Thyroid gland (tissue), 4 donors: ENCODE measurements at places on chromosomes 5 and 9. TPM values are rescaled to one million over a fixed set of nuclear protein-coding genes. Genes with fewer than 3 reads are reported as not detected.

- H3K4me1 ChIP-seq: peaks cover 16% of the 10 kb centered on the region
- no peaks in the 10 kb centered on the region for H3K27me3 ChIP-seq
- DNase-seq: peak; percentile 60
- H3K27ac ChIP-seq: no peak overlapping the region
- no peaks in the 10 kb centered on the region for H3K36me3 ChIP-seq
- no peak overlapping the region for H3K4me3 ChIP-seq
Observed at GRCh38 chr5:97044052-97044451, 98.4 kb downstream of the LIX1 start.

- H3K4me3 ChIP-seq: no peak overlapping the region
- H3K27me3 ChIP-seq: no peaks in the 10 kb centered on the region
- no peak overlapping the region for H3K27ac ChIP-seq
- no peak for DNase-seq
- H3K36me3 ChIP-seq: no peaks in the 10 kb centered on the region
Observed at GRCh38 chr9:112180387-112180881, 5.3 kb upstream of the SUSD1 start.

GRCh38 chr9:101465326-101465915 is 29.8 kb upstream of the ALDOB start:
- H3K27me3 ChIP-seq: no peaks in the 10 kb centered on the region
- no peaks in the 10 kb centered on the region for H3K36me3 ChIP-seq
- no peaks in the 10 kb centered on the region for H3K4me1 ChIP-seq
- DNase-seq: peak; percentile 8
- no peak overlapping the region for H3K4me3 ChIP-seq
- H3K27ac ChIP-seq: no peak overlapping the region

DNA sequence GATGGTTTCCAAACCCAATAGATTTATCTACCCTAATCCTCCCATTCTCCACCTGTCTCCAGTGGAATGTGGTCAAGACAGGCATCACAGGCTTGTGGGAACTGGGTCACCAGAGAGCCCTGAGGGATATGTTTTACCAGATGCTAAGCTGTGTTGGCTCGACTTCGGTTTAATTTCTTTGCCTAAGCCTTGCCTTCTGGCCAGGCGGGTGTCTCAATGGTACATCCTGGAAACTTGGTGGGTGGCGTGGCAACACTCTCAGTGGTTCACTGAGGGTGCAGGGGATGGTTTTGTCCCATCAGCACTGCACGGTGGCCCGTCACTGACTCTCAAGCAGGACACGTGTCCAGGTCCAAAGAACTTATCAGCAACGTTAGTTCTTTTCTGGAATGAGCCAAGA is 192.2 kb downstream of the TENT4A start:
- H3K4me3 ChIP-seq: no peak overlapping the region
- no peaks in the 10 kb centered on the region for H3K4me1 ChIP-seq
- no peaks in the 10 kb centered on the region for H3K27me3 ChIP-seq
- no peak for DNase-seq

DNA sequence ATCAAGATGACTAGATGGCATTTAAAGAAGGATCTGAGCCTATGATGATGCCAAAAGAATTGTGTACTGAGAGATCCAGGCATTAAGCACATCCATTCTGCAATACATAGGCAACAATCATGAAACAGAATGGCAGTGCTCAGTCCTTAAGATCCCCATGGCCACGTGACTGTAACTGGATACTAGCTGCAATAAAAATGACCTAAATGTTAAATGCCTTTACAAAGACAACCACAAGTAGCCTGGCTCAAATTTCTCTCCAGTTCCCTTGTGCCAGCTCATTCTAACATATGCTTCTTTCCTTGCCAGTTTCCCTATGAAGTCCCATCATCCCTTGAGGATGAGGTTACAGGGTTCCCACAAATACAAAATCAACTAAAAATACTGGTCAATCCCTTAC is 148.3 kb upstream of the GHR start:
- H3K36me3 ChIP-seq: no peaks in the 10 kb centered on the region
- no peak overlapping the region for H3K27ac ChIP-seq
- no peak for DNase-seq
- H3K27me3 ChIP-seq: no peaks in the 10 kb centered on the region
- no peak overlapping the region for H3K4me3 ChIP-seq

- H3K4me1 ChIP-seq: no peaks in the 10 kb centered on the region
- no peak overlapping the region for H3K4me3 ChIP-seq
- H3K27ac ChIP-seq: no peak overlapping the region
Observed at GRCh38 chr9:86909388-86909787, 37.9 kb downstream of the GAS1 start.

GRCh38 chr9:127680226-127680625 is 26.6 kb upstream of the CFAP157 start:
- H3K36me3 ChIP-seq: peaks cover 36% of the 10 kb centered on the region
- H3K4me1 ChIP-seq: peaks cover 12% of the 10 kb centered on the region
- no peaks in the 10 kb centered on the region for H3K27me3 ChIP-seq

DNA sequence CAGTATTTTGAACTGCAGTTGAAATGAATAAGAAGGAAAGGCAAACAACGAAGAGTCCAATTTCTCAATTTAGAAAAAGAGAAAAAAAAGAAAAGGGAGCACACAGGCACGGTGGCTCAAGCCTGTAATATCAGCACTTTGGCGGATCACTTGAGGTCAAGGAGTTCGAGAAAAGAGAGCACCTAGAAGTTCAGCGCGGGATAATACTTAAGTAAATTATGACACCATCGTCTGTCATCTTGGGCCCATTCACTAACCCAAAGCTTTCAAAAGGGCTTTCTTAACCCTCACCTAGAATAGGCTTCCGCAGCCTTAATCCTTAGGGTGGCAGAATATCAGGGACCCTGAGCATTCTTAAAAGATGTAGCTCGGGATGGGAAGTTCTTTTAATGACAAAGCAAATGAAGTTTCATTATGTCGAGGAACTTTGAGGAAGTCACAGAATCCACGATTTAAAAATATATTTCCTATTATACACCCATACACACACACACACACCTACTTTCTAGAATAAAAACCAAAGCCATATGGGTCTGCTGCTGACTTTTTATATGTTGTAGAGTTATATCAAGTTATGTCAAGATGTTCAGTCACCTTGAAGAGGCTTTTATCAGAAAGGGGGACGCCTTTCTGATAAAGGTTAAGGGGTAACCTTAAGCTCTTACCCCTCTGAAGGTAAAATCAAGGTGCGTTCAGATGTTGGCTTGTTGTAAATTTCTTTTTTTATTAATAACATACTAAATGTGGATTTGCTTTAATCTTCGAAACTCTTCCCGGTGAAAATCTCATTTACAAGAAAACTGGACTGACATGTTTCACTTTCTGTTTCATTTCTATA is 602 bp upstream of the CD274 start:
- no peak for DNase-seq
- peak overlapping the region; percentile 52 for H3K4me3 ChIP-seq
- H3K4me1 ChIP-seq: peaks cover 6% of the 10 kb centered on the region
- no peaks in the 10 kb centered on the region for H3K36me3 ChIP-seq
- H3K27ac ChIP-seq: peak overlapping the region; percentile 72

GRCh38 chr9:138082918-138083636 is 205.5 kb downstream of the CACNA1B start:
- no peaks in the 10 kb centered on the region for H3K36me3 ChIP-seq
- no peak overlapping the region for H3K4me3 ChIP-seq
- H3K4me1 ChIP-seq: no peaks in the 10 kb centered on the region
- no peak for DNase-seq
- no peak overlapping the region for H3K27ac ChIP-seq

GRCh38 chr9:68947015-68947414 is 66.9 kb downstream of the PRKACG start:
- DNase-seq: no peak
- H3K36me3 ChIP-seq: no peaks in the 10 kb centered on the region
- no peak overlapping the region for H3K4me3 ChIP-seq
- H3K4me1 ChIP-seq: no peaks in the 10 kb centered on the region
- no peaks in the 10 kb centered on the region for H3K27me3 ChIP-seq
- no peak overlapping the region for H3K27ac ChIP-seq

DNA sequence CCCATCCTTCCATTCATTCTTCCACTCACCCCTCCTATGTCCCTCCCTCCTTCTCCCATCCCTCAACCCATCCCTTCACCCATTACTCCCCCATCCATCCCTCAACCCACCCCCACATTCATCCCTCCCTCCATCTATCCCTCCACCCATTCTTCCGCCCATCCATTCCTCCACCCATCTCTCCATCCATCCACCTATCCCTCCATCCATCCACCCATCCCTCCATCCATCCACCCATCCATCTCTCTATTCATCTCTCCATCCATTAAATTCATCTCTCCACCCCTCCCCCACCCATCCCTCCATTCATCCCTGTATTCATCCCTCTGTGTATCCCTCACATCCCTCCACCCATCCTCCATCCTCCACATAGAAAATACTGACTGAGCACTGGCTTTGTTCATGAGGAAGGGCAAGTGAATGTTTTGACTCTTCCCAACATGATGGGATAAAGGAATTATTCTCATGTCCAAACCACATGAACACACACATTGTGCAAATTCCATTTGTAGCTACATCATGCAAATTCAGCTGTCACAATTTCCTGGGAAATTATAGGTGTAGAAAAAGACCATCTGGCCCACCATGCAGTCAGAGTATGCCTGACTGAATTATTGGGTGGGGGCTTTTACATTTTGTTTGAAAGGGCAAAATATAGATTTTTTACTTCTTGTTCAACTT is 6.9 kb upstream of the VAV2 start:
- no peaks in the 10 kb centered on the region for H3K4me1 ChIP-seq
- DNase-seq: no peak
- H3K4me3 ChIP-seq: no peak overlapping the region
- H3K36me3 ChIP-seq: no peaks in the 10 kb centered on the region

GRCh38 chr9:76600007-76600615 is 141.1 kb downstream of the GCNT1 start:
- H3K4me3 ChIP-seq: no peak overlapping the region
- peaks cover 23% of the 10 kb centered on the region for H3K4me1 ChIP-seq
- H3K27ac ChIP-seq: no peak overlapping the region
- peak; percentile 34 for DNase-seq
- H3K27me3 ChIP-seq: no peaks in the 10 kb centered on the region

DNA sequence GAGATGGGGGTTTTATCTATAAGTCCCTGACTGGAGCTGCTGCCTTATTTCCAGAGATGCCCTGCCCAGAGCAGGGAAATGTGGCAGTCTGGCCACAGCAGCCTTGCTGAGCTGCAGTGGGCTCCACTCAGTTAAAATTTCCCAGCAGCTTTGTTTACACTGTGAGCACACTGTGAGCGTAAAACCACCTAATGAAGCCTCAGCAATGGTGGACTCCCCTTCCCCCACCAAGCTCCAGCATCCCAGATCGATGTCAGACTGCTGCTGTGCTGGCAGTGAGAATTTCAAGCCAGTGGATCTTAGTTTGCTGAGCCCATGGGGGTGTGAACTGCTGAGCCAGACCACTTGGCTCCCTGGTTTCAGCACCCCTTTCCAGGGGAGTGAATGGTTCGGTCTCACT is 208.7 kb upstream of the RAI14 start:
- no peaks in the 10 kb centered on the region for H3K27me3 ChIP-seq
- H3K36me3 ChIP-seq: no peaks in the 10 kb centered on the region
- no peak overlapping the region for H3K4me3 ChIP-seq
- no peak for DNase-seq

GRCh38 chr5:140591747-140592372 is 27.2 kb downstream of the SLC35A4 start:
- no peaks in the 10 kb centered on the region for H3K27me3 ChIP-seq
- no peak overlapping the region for H3K27ac ChIP-seq
- no peak for DNase-seq
- no peaks in the 10 kb centered on the region for H3K36me3 ChIP-seq

GRCh38 chr5:131367219-131367860 is 103.5 kb downstream of the CDC42SE2 start:
- no peaks in the 10 kb centered on the region for H3K27me3 ChIP-seq
- H3K4me3 ChIP-seq: no peak overlapping the region
- H3K27ac ChIP-seq: no peak overlapping the region
- H3K4me1 ChIP-seq: peaks cover 5% of the 10 kb centered on the region
- DNase-seq: no peak
- H3K36me3 ChIP-seq: no peaks in the 10 kb centered on the region

DNA sequence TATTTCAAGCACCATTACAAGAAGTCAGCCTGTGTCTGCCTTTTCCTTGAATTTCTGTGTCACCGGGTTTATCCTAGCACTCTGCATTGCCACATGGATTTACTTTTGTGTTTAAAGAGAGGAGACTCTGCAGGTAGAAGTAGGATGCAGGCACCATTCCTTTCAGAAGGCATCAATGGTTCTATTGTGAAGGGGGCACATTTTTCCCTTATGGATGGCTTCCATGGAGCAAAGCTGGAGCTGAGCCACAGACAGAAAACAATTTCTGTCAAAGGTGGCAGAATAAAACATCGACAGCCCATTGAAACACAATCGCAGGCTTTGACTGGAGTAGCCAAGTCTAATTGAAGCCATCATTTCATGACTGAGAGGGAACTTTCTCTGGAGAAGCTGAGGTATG is 288.0 kb upstream of the ANKH start:
- no peaks in the 10 kb centered on the region for H3K4me1 ChIP-seq
- no peaks in the 10 kb centered on the region for H3K36me3 ChIP-seq
- H3K27me3 ChIP-seq: no peaks in the 10 kb centered on the region
- H3K27ac ChIP-seq: no peak overlapping the region
- H3K4me3 ChIP-seq: no peak overlapping the region

GRCh38 chr5:1298067-1298551 is 3.2 kb upstream of the TERT start:
- H3K36me3 ChIP-seq: no peaks in the 10 kb centered on the region
- DNase-seq: no peak
- H3K27ac ChIP-seq: no peak overlapping the region
- H3K4me1 ChIP-seq: no peaks in the 10 kb centered on the region
- H3K27me3 ChIP-seq: no peaks in the 10 kb centered on the region

DNA sequence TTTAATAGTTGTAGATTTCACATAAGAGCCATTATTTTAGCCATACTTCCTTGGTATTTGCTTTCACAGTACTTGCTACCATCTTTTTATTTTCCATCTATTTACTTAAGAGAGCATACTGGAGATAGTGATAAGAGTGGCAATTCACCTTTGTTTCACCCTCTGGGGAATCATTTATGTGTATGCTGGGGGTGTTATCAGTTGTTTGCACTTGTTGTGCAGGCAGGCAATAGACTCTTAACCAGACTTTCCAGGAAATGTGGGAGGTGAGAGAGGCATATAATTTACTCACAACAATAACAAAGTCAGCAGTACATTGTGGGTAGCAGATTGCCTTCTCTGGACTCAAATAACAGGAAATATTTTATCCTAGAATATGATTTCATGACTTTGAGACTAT is 1018.3 kb downstream of the CDH12 start:
- no peak overlapping the region for H3K4me3 ChIP-seq
- no peak for DNase-seq
- H3K36me3 ChIP-seq: no peaks in the 10 kb centered on the region
- no peaks in the 10 kb centered on the region for H3K27me3 ChIP-seq

The FUBP3 gene
- 74.0 TPM for total RNA-seq

The ZMYND19 gene
- total RNA-seq: 9.7 TPM

The PCDHA13 gene
- 2.8 TPM for total RNA-seq

The PCDH12 gene
- 7.7 TPM for total RNA-seq

The PFN3 gene
- not detected for total RNA-seq

The MYMK gene
- not detected for total RNA-seq

The PTTG1 gene
- 82.0 TPM for total RNA-seq

The PAX5 gene
- total RNA-seq: not detected

The IL13 gene
- not detected for total RNA-seq

The POU4F3 gene
- not detected for total RNA-seq

The IFNA21 gene
- total RNA-seq: not detected
